ENCODE measurements at places on chromosomes 3 and 15. TPM values are rescaled to one million over a fixed set of nuclear protein-coding genes. Genes with fewer than 3 reads are reported as not detected.
A peak's percentile ranks its signal among the peaks of the same experiment; 100 is the strongest.

DNA sequence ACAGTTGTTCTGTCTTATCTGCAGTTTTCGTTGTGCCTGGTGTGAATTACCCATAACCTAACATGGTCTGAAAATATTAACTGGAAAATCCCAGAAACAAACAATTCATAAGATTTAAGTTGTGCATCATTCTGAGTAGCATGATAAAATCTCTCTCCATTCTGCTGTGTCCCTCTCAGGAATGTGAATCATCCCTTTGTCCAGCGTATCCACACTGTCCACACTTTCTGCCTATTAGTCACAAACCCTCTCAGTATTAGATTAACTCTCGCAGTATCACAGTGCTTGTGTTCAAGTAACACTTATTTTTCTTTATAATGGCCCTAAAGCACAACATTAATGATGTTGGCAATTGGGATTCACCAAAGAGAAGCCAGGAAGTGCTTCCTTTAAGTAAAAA is 203.2 kb downstream of the CGGBP1 start:
- DNase-seq, result no peak

DNA sequence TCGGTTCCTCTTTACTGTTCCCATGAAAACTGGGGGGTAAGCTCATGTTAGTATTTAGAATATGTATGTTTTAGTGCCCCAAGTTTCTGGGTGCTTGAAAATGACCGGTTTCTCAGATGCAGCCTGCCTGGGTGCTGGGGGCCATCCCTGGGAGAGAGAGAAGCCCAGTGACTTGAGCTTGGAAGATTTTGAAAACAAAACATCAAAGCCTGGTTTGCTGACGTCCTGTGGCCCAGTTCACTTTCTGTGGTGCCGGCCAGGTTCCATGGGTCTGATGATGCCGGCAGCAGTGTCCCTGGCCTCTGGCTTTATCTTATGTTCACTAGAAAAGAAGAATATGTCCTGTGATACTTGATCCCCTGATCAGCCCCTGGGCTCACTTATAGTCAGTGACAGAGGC is 17.1 kb downstream of the APBA2 start:
- DNase-seq, result no peak

DNA sequence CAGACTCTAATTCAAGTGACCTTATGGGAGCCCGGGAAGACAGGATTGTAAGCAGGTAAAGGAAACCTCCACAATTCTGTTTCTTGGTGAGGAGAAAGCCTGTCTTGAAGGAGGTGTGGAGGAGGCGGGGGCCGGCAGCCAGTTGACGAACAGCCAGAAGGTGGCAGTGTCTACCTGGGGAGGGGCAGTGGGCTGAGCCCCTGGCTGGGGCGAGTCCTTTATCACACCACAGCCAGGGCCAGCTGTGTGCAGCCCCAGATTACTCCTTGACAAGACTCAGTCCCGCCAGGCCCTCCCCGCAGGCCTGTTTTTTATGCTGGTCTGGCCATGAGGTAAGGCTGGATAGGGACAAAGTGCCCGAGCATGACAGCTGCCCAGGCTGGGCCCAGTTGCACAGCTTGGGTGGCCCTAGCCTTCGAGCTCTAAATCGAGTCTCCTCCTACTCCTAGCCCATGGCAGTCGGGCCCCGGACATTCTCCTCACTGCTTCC is 40.9 kb upstream of the IDH2 start:
- DNase-seq, result peak; percentile 71

- no peak for DNase-seq
Measured at GRCh38 chr15:35545316-35545823, 595 bp downstream of the DPH6 start.

Gene LRRC49
- 15.3 TPM for polyA plus RNA-seq

DNA sequence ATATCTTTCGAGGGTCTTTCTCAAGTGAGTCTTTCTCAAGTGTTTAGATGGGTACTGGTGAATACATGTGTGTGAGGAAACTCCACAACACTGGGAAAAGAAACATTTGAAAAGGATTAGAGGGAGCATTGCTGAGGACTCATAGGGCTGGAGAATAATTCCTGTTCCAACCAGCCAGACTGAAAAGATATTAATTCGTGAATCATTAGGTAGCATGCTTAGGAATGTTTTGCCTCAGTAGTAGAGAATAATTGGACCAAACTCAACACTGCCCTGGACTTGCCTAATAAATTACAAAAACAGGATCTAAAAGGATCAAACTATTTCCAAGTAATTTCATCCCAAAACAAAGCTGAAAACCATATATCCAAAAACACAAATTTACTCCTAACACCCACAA is 17.3 kb downstream of the PP2D1 start:
- no peak for DNase-seq

GRCh38 chr3:171677706-171678105 is 132.6 kb downstream of the PLD1 start:
- DNase-seq, result no peak

GRCh38 chr3:22734207-22734606 is 468.9 kb upstream of the UBE2E2 start:
- peak; percentile 36 for DNase-seq

Gene PLS1
- polyA plus RNA-seq, result 25.8 TPM

- no peak for DNase-seq
Measured at GRCh38 chr3:19891740-19892139, 42.3 kb downstream of the EFHB start.

Gene GLDN
- polyA plus RNA-seq, result 0.21 TPM

Gene PTPRG
- polyA plus RNA-seq, result 83.3 TPM

Gene PIERCE2
- 5.8 TPM for polyA plus RNA-seq

DNA sequence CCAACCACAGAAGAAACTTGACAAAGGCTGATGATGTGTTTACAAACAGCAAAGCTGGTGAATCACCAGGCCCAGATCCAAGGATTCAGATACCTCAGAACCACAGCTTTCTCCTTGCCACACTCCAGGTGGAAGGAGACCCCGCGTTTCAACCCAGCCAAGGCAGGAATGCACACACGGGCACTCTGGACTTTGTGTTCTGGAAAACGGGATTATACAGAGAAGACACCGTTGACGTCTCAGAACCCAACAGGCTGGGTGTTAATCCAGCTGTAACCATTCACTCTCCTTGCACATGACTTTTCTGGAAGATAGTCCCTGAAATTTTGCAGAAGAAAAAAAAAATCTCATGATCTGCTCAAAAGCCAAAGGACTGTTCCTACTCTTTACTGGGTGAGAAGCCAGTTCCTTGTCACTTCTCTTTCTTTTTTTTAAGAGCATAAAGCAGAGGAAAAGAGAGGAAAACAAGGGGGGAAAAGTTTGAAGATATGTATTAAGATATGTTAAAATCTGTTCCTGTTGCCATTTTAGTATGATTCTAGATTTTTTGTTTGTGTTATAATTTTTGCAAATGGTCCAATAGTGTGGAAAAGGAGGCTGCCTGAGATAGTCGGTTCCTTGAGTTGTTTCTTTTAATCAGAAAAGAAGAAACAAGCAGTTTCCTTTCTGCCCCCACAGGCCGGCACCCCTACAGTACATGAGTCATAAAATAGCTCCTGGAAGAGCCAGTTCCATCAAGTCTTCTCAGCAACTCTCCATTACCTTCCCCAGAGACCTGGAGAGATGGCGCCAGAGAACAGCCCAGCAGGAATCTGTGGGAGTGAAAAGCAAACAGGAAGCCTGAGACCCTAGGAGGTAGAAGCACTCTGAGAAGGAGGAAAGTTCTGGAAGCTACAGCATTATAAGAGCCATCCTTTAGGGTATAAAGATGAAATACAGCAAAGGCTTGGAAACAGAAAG is 73.1 kb downstream of the RORA start:
- peak; percentile 17 for DNase-seq

Gene PRKCD
- 22.8 TPM for polyA plus RNA-seq

DNA sequence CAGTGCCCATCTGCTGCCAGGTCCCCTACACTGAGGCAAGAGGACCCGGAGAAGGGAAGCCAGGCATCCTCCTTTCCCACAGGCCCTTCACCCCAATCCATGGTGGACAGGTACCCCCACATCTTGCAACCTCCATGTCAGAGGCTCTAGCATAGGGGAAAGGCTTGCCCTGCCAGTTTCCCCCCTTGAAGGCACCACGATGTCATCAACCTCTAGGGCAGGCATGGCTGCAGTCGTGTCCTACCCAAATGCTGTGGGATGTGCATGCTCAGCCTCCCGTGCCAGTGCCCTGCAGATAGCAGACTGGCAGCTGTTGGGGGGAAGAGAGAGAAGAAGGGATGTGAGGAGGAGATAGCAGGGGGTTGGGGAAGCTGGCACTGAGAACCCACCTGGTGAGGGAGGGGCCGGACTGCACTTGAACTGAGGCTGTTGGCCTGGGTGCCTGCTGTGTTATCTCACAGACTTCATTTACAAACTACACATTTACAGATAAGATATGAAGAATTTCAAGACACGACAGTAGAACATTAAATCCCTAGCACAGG is 197.5 kb downstream of the ADAMTS9 start:
- DNase-seq, result no peak

GRCh38 chr3:39981547-39982184 is 172.3 kb downstream of the MYRIP start:
- DNase-seq, result no peak

- no peak for DNase-seq
Measured at GRCh38 chr3:126109880-126110235, 25.9 kb upstream of the SLC41A3 start.

DNA sequence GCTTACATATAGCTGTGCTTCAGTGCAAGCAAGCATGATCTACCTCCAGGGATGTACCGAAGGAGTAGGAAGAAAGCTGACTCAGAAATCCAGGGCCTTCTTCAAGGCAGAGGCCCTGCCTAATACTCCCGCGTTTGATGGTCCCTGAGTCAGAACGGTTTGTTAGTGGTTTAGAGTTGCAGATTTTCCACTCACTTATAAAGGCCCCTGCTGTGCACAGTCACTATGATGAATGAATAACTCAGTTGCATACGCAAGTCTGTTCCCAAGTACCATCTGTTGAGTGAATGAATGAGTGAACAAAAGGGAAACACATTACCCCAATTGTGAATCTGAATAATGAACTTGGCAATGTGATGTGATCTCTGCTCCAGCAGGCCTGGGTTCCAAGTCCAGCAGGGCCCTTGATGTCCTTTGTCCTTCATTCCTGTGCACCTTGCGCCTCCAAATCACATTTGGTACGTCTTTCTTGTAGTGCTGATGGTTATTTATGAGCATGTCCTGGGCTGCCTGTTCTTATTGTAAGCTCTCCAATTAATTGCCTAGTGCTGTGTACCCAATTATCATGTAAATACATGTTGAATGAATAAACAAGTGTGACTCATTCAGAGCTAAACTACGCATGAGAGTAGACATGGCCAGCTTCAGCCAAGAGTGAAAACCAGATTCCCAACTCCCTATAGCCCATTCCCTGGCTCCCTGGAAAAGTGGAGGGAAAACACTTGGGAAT is 85.3 kb upstream of the LIMD1 start:
- DNase-seq, result no peak

Gene GP5
- 0.61 TPM for polyA plus RNA-seq

GRCh38 chr3:82493858-82494257 is 732.4 kb upstream of the GBE1 start:
- DNase-seq, result no peak

Data from renal pelvis (tissue), 12 donors.